ENCODE measurements at places on chromosomes 3 and 15. TPM values are rescaled to one million over a fixed set of nuclear protein-coding genes. Genes with fewer than 3 reads are reported as not detected.
A peak's percentile ranks its signal among the peaks of the same experiment; 100 is the strongest.

The ACOX2 gene
- not detected for total RNA-seq

DNA sequence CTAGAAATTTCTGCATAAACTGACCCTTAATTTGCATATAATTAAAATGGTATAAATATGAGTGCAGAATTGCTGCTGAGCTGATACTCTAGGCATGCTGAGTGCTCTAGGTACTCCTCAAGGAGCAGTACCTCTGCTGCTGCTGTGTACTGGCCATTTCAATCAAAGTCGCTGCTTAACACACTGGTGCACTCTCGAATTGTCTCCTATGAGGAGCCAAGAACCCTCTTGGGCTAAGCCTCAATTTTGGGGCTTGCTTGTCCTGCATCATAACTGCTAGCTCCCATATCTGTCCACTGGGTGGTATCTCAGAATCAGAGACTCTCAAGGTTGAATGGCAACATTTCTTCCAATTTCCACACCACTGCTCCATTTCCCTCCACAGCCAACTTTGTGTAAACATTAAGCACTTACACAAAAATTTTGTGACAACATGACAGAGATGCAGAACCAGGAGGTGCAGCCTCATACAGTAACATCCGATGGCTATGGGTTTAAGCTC lies 82.5 kb downstream of the XXYLT1 start:
- peak; percentile 38 for DNase-seq

DNA sequence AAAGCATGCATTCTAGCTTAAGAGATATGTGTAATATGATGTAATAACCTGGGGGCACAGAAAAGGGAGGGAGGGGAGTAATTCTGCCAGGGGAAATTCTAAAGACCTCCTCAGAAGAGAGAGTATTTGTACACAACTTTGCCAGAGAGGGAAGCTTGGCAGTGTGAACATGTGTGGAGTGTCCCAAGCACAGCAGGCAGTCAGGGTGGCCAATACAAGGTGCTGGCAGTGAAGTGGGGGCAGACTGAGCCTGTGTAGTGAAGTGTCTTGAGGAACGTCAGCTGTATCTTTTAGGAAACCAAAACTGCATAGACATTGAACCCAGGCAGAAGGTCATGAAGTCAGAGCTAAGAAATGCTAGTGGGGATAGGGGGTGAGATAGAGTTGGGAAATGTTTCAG lies 29.7 kb upstream of the TMEM42 start:
- DNase-seq = no peak

DNA sequence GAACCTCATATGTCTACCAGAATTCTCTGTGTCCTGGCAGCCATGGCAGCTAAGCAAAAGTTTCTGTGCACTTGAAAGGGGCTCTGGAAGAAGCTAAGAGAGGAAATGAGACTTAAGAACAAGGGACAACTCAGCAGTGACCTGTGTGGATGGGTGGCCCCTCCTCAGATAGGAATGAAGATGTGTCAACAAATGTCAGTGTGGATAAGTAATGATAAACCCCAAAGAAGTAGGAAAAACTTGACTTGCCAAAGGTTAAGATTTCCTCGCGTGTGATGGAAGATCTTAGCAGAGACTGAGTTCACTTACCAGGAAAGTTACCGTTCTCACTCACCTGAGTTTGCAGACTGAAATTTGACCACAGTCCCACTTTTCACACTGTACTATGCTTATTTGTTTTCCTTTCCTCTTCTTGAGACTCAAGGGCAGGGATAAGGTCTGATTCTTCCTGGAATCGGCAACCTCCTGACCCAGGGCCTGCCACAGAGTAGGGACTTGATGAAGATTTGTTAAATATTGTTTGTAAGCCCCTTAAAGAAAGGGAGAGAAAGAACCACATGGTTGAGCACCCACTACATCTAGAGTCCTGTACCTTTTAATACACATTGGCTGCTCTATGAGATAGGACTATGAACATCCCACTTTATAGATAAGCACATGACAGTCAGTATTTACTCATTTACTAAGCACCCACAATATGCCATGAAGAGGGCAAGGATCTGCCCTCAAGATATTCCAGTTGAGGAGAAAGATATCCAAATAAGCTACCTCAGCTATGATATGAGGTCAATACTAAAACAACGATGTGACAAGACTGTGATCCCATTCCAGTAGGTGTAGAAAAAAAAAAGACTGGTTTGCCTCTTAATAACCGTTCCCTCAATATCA lies 7.3 kb upstream of the HRH1 start:
- DNase-seq = no peak

The CCDC54 gene
- total RNA-seq = not detected

The KBTBD13 gene
- total RNA-seq = 0.11 TPM

The FETUB gene
- not detected for total RNA-seq

- DNase-seq = peak; percentile 80
These were observed 94.5 kb upstream of the ADAMTSL3 start for GRCh38 chr15:83559310-83559966.

DNA sequence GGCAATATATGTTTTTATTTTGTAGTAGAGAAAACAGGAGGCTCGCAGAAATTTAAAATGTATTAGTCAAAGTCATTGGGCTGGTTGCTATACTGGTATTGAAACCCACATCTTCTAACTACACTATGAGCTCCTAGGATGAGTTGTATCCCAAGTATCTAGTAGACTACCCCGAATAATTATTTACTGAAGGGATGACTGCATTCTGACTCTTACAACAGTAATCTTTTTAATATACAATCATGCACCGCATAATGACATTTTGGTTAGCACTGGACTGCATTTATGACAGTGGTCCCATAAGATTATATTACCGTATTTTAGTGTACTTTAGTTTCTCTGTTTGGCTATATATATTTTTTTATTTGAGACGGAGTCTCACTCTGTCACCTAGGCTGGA lies 15.3 kb downstream of the PIGB start:
- no peak for DNase-seq

DNA sequence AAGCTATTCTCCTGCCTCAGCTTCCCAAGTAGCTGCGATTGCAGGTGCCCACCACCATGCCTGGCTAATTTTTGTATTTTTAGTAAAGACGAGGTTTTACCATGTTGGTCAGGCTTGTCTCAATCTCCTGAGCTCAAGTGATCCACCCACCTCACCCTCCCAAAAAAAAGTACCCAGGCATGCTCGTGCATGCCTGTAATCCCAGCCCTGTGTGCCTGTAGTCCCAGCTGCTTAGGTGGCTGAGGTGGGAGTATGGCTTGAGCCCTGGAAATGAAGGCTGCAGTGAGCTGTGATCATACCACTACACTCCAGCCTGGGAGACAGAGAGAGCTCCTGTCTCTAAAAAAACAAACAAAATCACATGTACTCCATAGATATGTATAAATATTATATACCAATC lies 176.5 kb downstream of the SOX2 start:
- no peak for DNase-seq

Data from K562 (cell line).